ENCODE measurements at places on chromosomes 13 and 19. TPM values are rescaled to one million over a fixed set of nuclear protein-coding genes. Genes with fewer than 3 reads are reported as not detected.

GRCh38 chr19:47239152-47239551 lies 8.2 kb upstream of the BBC3 start:
- DNase-seq = no peak

DNA sequence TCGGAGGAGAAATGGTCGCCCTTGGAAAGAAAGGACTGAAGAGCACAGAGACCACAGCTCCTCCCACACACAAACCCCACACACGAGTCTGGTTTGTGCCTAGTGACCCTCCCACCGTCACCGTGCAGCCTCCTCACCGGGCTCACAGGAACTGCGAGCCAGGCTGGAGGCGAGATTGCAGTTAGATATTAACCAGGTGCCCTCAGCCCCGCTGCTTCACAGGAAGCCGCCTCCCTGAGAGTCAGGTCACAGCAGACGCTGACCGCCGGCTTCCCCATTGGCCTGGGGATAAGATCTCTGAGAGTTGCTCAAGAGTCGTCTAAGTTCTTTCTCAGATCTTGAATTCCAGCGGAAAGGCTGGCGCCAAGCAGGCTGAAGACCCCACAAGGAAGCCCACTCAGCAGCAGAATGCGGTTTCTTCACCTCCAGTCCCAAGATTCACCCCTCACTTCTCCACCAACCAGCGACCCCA lies 870 bp downstream of the ZNF44 start:
- peak; percentile 94 for DNase-seq

- no peak for DNase-seq
Observed at GRCh38 chr13:94880463-94880862, 168.1 kb upstream of the SOX21 start.

ZNF773 gene
- 6.6 TPM for polyA plus RNA-seq

PRPF31 gene
- polyA plus RNA-seq = 77.6 TPM

Measured in hepatocyte (in vitro differentiated cells).